ENCODE measurements at places on chromosomes 3 and 15.

DNA sequence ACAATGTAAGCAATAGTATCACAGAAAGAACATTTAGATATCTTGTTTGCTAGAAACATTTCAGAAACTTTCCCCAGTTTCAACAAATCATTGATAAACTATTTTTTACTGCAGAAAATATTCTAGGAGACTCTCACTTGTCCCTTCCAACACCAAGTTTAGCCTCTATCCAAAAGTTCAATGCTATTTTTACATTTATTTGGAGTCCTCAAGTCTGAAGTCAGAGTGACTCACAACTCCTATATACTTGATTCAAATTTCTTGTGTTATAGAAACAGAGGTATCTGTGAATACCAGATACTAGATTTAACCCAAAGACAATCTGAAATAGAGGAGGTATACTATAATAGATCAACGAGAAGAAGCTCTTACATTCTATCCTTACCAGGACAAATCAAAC, 49.6 kb downstream of the RFX7 start:
- no peak for DNase-seq

GRCh38 chr15:96352604-96353405, 22.3 kb downstream of the NR2F2 start:
- no peak for DNase-seq

- no peak for DNase-seq
Measured at GRCh38 chr3:48837163-48837562, 10.5 kb downstream of the PRKAR2A start.

DNA sequence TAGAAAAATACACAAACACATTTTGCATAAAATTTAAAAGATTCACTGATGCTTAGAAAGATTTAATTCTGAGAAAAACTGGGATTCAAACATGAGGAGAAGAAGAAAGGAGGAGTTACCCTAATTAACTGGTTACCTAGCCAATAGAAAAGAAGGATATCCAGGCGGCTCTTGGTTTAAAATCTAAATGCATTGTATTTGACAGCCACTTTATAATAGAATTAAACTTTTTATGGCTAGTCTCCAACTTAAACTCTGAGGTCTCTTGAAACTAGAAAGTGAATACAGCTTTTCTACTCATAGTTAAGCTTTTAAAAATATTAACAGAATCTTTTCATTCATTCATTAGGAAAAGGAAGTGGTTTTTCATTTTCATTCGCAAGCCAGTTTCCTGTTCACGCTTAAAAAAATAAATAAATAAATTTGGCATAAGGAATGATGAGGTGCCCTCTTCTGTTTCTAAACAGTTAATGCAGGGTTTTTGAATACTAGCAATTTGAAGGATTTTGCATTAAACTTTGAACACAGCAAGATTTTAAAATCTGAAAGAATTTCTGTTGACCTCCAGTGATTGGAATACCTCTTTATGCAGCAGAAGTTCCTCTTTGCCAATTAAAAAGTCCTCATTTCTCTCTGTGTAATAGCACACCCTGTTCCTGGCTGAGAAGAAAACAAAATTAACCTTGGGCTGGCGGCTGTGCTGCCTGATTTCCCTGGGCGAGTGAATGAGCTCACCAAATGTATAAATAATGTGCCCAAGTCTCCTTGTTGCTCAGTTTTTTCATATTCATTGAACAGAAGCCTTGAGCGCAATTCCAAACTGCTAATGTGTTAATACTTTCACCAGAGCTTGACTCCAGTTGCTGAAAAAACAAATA, 105.1 kb downstream of the ZMAT3 start:
- no peak for DNase-seq

GRCh38 chr15:63374686-63375520, 6.7 kb downstream of the CA12 start:
- DNase-seq = no peak
